ENCODE measurements at places on chromosomes 7 and 10.

DNA sequence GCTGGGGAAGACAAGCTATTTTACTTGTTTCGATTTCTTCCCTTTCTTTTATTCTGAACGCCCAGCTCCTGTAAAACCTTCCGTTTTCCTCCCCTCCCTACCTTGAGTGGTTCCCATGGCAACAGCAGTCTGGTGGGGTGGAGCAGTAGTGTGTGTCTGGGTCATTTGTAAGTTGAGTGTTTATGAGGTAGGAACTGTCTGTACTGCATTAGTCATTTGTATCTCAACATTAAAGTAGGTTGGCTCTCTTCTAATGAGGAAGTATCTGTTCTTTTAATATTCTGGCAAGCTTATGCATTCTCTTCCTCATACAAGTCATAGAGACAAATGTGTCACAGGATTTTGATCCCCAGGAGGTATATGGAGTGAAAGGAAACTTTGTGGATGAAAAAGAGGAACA lies 85.3 kb upstream of the CCDC6 start:
- DNase-seq, result no peak

- DNase-seq, result no peak
Observed at GRCh38 chr7:153091477-153091876, 331.9 kb downstream of the ACTR3B start.

- no peak for DNase-seq
Observed at GRCh38 chr7:134632937-134633540, 13.6 kb upstream of the BPGM start.

DNA sequence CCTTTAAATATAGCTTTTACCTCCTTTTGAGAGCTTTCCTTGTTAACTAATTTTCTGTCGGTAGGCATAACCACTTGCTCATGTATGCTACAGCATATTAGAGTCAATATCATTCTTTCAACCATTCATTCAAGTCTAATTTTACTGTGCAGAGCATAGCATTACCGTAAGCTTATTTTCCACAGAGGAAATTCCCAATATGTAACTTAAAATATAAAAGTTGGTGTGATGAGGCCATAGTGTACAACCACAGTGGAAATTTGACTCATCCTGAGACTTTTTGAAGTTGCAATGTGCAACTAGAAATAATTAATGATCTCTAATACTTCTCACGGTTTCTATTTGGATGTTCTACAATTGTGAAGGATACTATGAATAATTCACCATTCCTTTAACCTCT lies 80.6 kb upstream of the KLF6 start:
- no peak for DNase-seq

- no peak for DNase-seq
Observed at GRCh38 chr7:25068502-25069213, 56.4 kb downstream of the CYCS start.

DNA sequence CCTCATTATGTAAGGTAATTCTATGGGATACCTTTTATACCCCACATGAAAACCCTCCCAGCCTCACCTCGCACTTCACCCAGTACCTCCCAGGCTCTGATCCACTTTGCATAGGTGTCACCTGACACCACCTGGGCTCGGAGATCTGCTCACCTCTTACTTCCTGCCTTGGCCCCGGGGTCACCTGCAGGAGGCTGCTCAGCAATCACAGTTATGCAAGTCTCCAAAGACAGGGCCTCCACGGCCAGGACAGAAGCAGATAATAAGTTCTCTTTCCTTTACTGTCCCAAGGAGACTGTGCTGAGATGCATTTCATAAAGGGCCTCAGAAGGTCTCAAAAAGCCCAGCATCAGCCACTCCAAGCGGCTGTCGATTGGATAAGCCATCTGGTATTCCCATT lies 112.4 kb upstream of the PPP2R2D start:
- no peak for DNase-seq

DNA sequence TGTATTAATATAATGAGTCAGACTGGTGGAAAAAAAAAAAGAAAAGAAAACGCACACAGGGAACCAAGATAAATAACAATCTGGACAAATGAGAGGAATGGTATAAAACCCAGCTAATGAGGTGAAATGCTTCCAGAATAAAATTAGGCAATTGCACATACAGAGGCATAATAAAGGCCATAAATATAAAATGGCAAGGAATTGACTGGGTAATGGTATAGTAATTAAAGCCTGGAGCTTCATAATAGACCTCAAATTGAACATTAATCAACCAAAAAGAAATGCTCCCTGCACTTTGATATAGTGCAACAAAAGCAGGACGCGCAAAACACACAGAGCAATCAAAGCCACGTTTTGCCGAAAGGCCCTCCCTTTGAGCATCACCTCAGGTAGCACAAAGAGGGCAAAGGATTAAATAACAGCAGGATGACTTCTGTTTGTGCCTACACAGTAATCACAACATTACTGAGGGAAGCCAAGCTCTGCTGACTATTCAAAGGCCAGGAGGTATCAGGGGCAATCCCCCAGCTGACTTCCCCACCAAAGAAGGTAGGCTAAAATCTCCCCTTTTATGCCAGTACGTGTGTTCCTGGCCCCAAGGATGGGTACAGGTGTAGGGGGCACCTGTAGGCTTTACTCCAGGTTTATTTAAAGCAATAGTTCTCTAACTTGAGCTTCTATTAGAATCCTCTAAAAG lies 343.7 kb downstream of the ELMO1 start:
- no peak for DNase-seq

- DNase-seq, result no peak
Observed at GRCh38 chr10:28833313-28833712, 156.0 kb downstream of the BAMBI start.

DNA sequence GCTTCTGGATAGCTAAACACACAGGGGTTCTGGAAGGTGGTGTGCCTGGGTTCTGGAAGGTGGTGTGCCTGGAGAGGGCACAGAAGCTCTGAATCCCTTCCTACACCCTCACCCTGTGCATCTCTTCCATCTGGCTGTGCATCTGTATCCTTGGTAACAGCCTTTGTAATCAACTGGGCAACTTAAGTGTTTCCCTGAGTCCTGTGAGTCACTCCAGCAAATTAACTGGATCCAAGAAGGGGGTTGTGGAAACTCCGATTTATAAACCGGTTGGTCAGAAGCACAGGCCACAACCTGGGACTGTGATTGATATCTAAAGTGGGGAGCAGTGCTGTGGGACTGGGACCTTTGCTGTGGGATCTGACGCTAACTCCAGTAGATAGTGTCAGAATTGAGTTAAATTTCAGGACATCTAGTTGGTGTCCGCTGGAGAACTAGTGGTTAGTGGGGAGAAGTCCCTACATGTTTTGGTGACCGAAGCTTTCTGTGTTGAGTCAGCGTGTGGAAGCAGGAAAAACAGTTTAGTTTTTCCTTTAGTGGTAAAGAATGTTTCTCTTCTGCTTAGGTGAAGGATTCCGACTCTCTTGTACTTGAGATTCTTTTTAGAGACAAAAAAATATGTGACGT lies 228.1 kb downstream of the BMPER start:
- no peak for DNase-seq

GRCh38 chr7:40135317-40135610 lies 459 bp downstream of the SUGCT start:
- no peak for DNase-seq

DNA sequence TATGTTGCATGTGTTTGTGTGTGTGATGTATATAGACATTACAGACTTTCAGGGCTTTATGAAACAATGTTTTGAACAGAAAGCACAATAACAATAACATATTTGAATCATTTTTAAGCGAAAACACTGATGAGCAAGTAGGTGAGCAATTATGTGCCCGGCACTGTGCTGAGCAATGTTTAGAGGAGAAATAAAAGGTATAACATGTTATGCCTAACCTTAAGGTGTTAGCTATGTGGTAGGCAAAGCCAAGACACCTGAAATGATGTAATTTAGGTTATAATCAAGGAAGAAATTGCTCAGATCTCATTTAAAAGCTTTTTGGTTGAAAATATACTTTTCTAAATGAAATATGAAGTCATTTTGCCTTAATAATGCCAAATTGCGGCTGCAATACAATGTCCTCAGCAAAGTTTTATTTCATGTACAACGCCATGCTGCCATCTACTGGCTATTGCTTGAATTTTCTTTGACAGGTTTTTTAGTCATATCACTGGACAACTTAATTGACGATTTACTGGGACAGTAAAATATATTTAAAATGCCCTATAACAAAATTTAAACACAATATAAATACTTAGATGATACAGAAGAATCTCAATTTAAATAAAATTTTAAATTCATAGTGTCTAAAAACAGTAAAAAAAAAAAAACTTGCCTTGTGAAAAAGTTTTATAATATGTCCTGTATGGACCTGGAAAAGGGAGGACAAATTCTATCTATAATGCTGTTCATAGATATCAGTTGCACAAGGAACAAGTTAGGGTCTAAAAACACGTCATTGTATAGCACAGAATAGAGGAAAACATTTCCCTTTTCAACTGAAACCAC lies 131.1 kb upstream of the CDK1 start:
- no peak for DNase-seq

- DNase-seq, result no peak
Observed at GRCh38 chr7:99407872-99408378, 472 bp downstream of the PDAP1 start.

GRCh38 chr7:99001482-99002147 lies 123.3 kb downstream of the TRRAP start:
- no peak for DNase-seq

GRCh38 chr7:98805956-98806838 lies 63.6 kb downstream of the TMEM130 start:
- DNase-seq, result no peak

Data from stimulated activated CD8-positive, alpha-beta memory T cell treated with anti-CD3 and anti-CD28 coated beads, Interleukin-2, amount 100 ng/mL, for 48 hours (primary cell).